ENCODE measurements at places on chromosomes 6 and 20. TPM values are rescaled to one million over a fixed set of nuclear protein-coding genes. Genes with fewer than 3 reads are reported as not detected.

Gene ADGB
- 0.31 TPM for total RNA-seq

DNA sequence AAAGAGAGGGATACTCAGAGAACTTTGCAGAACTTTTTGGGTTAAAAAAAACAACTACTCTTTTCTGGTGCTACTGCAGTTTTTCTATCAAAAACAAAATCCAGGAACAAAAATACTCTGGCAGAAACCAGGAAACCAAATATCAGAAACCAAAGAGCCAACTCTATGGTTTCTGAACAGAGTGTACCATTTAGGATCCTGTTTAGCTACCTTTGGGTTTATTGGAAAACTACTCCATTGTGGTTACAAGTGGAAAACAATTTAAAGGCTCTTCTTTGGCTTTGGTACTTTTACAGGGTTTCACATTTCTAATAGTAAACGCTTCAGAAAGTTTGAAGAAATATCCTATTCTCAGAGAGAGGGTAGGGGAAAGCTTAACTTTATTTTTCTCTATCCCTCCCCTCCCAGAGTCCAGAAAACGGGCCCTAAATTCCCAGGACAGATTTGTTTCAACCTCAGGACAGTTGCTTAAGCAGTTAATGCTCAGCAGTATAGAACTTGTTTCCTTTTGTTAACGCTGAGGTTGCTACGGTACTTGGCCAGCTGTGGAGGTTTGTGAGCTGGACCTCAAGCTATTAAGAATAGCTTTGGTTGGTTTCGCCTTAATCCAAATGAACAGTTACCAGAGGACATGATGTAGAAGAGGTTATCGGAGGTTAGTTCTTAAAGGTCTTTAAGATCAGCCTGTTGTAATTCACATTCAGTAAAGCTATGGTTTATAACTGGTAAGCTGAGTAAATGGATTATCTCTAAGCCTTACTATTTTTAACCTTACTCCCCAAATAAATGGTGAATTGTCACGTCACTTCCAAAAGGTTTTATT is 47.9 kb downstream of the FOXO3 start:
- DNase-seq: no peak

Gene KIF3B
- total RNA-seq: 14.7 TPM

Gene MUC21
- total RNA-seq: 5.2 TPM

DNA sequence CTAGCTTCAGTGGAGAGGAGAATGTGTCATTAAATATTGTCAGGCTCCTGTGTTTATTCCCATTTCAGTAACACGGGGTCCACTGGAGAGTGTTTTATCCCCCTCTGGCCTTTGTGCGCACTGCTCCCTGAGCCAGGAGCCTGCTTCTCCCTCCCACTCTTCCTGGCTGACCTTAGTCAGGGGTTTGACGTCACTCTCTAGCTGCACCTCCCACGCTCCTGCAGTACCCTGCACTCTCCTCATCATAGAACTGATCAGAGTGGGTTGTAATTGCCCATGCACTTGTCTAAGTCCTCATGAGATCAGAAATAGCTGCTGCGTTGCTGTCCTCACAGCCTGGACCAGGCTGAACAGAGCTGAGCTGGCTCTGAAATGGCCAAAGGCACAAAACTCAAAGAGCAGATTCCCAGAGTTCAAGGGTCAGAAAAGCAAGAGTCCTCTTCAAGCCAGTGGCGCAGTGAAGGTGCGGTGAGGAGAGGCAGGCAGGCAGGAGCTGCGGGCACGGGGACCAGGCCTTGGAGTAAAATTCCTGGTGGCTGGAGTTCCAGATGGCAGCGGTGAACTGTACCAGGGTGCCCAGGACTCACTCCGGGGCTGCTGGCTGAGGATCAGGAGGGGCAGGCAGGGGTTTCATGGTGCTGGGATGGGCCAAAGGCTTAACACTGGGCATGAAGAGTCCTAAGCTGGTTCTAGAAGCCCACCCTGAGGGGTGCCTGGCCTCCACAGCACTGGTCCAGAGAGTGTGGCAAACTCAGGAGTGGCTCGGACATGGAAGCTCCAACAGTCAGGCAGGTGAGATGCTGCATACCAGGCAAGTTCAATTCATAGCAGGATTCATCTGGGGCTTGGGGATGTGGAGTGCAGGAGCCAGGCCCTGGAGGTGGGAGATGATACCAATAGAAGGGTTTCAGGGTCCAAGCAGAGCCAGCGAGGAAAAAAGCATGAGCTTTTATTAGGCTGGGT is 170.9 kb downstream of the SCP2D1 start:
- no peak for DNase-seq

Gene HSPA1L
- 3.0 TPM for total RNA-seq

DNA sequence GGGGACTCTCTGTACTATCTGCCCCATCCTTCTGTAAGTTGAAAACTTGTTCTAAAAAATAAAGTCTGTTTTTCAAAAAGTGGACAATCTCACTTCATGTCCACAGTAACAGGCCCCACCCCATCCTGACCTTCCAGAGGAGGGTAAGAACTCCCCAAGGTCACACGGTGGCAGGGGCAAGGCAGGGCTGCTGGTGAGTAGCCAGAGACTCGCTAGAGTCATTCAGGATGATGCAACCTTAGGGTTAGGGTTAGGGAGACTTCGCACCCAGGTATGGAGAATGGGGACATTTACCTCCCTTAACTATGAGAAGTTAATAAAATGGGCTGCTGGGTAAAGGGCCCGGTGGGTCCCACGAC is 15.4 kb downstream of the PEDS1 start:
- DNase-seq: no peak

DNA sequence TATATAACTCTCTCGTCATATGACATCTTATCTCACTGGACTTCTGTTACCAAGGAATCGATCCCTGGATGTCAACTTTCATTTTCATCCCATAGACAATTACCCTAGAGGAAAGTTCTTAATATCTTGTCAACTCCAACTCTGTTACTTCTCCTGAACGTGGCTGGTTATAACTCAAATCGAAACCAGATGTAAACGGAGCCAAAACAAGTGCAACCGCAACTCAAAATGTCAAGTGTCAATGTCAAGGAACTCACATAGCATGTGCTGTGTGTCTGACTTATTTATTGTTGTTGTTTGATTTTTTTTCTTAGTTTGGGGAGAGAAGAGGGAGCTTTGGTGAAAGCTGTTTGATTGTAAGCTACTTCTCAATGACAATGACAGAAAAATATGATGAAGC is 108.6 kb downstream of the VIP start:
- no peak for DNase-seq

DNA sequence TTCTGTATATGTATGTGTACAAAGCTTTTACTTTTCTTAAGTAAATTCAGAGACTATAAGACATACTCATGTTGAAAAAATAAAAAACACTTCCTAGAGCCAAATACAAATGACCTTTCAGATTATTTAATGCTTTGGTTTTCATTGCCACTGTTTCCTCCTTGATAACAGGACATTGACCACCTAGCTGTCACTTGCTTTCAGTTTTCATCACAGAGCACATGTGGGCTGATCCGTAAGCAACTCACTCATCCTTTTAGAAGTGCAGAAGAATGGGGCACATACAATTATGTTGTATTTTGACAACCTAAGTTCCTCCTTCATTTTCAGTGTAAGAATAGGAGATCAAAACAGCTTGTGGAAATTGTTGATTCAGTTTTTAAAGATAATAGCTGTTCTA is 6.2 kb downstream of the ZBTB2 start:
- no peak for DNase-seq

Gene RAD21L1
- total RNA-seq: not detected

Gene GTSF1L
- total RNA-seq: not detected

Gene AGER
- 2,319 TPM for total RNA-seq

DNA sequence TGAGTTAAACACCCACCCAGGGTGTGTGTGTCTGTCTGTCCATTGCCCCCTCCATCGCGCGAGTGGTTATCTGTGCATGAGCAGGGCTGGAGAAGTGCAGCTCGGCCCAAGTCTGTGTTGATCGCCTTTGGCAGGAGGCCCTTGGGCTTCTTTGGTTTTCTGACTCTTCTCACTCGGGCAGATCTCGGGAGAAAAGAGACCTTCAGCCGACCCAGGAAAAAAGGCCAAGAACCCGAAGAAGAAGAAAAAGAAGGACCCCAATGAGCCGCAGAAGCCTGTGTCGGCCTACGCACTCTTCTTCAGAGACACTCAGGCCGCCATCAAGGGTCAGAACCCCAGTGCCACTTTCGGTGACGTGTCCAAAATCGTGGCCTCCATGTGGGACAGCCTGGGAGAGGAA is 132.9 kb downstream of the JPH2 start:
- no peak for DNase-seq

DNA sequence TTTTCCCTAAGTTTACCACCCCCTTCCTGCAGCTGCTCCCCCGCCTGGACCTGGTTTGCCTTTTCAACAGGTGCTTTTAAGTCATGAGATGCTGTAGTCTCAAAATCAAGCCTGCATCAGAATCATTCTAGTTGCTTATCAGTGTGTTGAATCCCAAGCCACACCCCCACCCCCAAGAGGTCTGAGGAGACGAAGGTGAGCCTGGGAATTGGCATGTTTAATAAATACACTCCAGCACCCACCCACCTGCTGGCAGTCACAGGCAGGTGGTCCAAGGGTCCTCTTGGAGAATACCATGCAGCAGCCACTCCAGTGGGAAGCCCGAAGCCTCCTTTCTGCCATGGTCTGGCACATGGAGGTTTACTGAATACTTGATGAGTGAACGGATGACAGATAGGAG is 1.1 kb upstream of the ADIG start:
- DNase-seq: no peak

- DNase-seq: no peak
Observed at GRCh38 chr20:12984069-12984765, 24.6 kb upstream of the SPTLC3 start.

DNA sequence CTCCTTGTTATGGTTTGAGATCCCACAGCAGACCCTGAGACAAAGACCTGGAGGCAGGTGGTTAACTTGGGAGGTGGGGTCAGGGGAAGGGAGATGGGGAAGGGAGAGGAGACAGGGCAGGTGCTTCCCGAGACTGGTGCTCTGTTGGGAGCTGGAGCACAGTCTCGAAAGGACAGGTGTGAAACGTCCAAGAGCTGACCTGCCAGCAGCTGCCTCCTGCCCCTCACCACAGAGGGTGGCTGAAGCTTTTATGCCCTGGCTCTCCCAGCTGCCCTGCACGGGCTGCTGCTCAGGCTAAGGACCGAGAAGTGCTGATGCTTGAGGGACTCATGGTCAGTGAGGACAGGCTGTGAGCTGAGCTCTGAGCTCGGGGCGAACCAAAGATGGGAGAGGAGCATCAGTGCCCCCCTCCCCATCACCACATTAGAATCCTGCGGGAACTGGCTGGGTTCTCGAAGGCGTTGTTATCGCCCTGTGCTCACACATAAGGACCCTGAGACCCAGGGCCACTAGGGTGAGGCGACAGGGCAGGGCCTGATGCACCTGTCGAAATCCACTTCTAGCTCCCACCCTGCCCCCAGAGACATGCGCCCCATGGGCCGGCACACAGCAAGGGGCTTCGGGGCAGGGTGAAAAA is 25.3 kb upstream of the CD93 start:
- no peak for DNase-seq

DNA sequence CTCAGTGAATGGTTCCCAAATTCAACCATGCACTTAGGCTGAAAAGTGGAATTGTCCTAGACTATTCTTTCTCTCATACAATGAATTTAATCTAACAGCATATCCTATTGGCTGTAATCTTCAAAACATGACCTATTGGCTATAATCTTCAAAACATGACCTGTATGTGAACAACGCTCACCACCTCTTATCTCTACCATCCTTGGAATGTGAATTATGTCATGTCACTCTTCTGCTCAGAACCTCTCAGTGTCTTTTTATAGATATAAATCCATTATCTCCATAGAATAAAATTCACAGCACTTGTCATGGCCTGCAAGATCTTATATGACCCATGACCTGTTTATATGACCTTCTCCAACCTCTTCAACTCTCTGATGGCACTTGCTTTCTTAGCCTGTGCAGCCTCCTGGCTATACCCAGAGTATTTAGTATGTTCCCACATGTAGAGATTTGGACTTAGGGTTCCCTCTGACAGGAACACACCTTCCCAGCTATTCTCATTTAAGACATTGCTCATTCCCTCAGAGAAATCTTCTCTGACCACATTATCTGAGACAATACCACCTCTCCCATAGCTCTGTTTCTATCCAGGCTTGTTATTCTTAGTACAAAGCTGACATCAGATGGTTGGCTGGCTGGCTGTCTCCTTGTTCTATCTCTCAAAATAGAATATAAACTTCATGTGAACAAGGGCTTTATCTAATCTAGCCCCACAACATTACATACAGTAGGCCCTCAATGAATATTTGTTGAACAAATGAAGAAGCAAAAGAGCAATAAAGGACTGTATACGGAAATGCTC is 275.0 kb upstream of the PREP start:
- DNase-seq: no peak

- no peak for DNase-seq
Observed at GRCh38 chr6:20581070-20581469, 46.8 kb downstream of the CDKAL1 start.

DNA sequence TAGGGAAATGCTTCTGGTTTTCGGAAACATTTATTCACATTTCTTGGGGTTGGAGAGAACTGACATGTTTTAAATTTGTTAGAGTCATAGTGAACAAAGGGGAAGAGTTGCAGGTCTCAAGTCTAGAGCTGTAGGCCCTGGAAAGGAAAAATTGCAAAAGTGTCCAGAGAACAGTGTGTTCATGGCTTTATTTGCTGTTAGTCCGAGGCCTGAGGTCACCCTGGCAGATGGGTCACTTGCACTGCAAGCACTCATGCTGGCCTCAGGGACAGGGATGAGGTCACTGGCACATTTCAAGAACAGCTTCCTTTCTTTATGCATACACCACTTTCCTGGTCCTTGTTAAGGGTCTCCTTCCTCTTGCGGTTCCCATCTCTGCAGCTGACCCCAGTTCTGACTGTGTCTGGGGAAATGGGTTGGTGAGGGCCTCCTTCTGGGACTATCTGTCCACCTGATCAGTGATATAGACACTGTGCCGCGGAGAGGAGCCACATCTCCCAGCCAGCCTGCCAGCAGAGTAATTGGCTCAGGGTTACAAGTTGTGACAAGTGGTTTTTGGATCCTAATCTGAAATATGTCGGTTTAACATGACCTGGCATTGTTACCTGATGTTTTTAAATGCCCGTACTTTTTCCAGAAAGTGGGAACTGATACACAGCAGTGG is 194.0 kb downstream of the EYA4 start:
- no peak for DNase-seq

GRCh38 chr6:111687652-111688051 is 82.0 kb upstream of the TRAF3IP2 start:
- DNase-seq: no peak

Gene OR2B6
- total RNA-seq: not detected

- DNase-seq: no peak
Observed at GRCh38 chr6:47112317-47112716, 70.2 kb upstream of the ADGRF1 start.

DNA sequence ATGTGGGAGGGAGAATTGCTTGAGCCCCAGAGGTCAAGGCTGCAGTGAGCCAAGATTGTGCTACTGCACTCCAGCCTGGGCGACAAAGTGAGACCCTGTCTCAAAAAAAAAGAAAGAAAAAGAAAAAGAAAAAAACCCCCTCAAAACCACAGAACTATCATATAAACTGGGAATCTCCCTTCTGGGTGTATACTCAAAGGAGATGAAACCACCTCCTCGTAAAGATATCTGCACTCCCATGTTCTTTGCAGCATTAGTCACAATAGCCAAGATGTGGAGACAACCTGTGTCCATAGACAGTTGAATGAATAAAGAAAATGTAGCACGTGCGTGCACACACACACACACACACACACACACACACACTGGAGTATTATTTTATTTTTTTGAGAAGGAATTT is 8.5 kb upstream of the AFG1L start:
- no peak for DNase-seq
